Stimulated activated CD8-positive, alpha-beta memory T cell treated with anti-CD3 and anti-CD28 coated beads, Interleukin-2, amount 100 ng/mL, for 1 hour (primary cell): ENCODE measurements at places on chromosomes 4 and X.

GRCh38 chrX:150955590-150955989 is 27.5 kb upstream of the HMGB3 start:
- DNase-seq: no peak

DNA sequence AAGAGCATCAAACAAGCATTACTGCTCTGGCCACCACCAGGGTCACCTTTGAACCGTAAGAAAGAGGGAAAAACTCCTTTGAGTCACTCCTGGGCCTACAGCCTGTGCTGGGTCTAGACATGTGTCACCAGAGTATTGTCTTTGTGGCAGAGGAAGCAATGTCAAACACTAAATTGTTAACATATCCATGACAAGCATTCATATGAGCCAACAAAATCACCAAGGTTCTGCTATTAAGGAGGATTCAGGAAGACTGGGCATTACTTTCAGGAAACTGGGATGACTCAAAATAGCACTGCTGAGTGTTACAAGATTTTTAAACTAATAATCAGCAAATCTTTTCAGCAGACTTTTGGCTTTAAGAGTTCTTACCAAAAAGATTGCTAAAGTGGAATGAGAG is 28.1 kb downstream of the LGI2 start:
- DNase-seq: no peak

DNA sequence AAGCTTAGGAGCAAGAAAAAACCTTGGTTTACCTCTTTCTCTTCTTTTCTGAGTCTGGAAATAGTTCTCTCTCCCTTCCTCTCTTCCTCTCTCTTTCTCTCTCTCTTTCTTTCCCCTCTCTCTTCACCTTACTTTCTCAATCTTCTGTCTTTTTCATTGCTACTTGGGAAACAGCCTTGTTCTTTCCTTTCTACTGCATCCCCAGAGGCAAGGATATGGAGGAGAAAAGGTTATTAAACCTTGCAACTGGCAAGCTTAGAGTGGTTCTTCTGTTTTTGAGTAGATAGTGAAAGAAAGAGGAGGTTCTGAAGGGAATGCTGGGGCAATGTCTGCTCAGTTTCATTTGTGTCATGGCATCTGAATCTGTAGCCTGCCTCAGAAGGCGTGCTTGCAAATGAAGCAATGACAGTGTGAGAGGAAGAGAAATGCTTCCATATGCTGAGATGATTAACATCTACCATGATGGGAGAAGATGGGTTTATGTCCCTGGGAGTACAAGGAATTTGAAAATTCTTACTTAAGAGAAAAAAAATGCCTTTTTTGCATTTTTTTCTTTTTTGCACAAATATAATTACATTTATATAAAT is 190.6 kb downstream of the CEP135 start:
- no peak for DNase-seq

DNA sequence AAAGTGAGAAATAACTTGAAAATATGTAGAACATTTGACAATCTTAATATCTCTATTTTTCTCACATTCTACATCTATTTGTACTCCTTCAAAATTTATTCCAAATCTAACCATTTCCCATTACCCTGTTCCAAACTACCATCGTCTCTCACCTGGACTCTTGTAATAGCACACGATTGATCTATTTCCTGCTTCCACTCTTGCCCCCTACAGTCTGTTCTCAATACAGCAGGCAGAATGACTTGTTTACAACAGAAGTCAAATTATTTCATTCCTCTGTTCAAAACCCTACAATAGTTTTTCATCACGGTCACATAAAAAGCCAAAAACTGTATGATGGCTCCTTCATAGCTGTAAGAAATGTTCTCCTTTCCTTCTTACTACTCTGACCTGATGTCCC is 21.1 kb upstream of the LUZP4 start:
- no peak for DNase-seq

GRCh38 chrX:24485976-24486680 is 21.0 kb downstream of the PDK3 start:
- DNase-seq: no peak

- DNase-seq: no peak
Observed at GRCh38 chr4:133544097-133544496, 395.0 kb downstream of the PCDH10 start.

DNA sequence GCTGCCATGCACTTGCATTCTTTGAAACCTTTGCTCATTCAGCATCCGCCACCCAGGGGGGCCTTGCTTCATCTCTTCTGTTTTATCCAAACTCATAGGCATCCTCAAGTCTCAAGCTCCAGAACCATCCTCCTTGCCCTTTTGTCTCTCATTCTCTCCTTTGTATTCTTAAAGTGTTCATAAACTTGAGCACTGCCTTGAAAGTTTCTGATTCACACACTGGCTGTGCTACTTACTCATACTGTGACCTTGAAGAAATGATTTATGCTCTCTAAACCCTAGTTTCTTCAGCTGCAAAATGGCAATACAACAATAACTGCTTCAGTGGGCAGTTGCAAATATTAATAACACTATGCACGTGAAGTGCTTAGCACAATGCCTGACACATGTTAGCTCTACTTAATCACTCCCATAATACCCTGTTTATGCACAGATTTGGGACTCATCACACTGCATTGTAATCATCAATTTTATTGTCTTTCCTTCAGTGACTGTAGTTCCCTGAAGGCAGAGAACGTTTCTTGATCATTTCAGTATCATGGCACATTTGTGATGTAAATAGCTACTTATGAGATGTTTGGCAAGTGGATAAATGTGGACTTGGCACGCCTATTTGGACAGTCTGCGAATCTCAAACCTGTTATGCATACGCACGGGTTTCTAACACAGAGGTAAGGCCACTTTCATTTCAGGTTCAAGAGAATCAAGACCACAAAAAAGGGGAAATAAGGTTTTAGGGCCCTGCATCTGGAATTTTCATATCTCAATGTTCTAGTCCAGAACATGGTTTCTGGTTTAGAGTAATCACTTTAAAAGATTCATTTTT is 291.0 kb downstream of the LDB2 start:
- DNase-seq: no peak

DNA sequence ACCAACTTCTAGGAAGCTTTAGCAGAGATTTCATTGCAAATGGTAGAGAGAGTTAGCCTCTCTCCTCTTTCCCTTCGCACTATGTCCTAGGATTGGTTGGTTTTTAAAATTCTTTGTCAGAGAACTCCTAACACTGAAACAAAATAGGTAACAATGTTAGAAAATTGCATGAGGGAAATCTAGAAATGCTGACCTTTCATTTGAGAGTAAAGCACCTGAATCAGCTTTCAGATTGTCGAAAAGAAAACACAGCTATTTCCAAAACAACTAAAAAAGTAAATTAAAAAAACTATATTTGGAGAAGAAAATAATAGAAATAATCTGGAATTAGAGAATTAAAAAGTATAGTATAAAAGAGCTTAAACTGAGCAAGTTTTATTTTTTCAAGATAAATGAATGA is 108.1 kb upstream of the GK2 start:
- DNase-seq: no peak

DNA sequence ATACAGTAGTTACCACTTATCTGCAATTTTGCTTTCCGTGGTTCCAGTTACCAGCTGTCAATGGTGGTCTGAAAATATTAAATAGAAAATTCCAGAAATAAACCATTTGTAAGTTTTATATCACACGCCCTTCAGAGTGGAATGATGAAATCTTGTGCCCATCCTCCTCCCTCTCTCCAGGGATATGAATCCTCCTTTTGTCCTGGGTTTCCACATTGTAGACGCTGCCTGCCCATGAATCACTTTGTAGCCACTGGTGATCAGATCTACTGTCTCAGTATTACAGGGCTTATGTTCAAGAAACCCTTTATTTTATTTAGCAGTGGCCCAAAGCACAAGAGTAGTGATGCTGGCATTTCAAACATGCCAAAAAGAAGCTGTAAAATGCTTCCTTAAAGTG is 198.6 kb downstream of the KCNIP4 start:
- no peak for DNase-seq

DNA sequence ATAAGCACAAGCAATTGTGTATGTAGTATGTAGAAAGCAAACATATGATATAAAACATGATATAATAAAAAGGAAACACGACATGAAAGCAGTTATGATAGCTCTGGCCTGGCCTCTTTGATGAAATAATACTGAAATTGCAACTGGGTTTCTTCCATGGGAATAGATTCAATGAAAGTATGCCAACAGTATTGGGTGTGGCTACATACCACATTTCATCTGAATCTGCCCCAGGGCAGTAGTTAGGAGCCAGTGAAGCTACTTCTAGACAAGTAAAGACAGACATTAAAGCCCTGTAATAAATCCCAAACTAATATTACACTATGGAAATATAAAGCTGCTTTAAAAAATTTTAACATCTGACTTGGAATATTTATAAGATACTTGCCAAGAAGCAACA is 207.3 kb downstream of the FBXW7 start:
- DNase-seq: no peak

GRCh38 chr4:18722748-18723191 is 701.2 kb upstream of the LCORL start:
- no peak for DNase-seq

GRCh38 chr4:165610679-165611437 is 232.1 kb downstream of the CPE start:
- no peak for DNase-seq

- no peak for DNase-seq
Observed at GRCh38 chr4:180710628-180711337, 1532.4 kb upstream of the TENM3 start.
